Ecto neural progenitor cell (in vitro differentiated cells): ENCODE measurements at places on chromosomes 4 and X.

DNA sequence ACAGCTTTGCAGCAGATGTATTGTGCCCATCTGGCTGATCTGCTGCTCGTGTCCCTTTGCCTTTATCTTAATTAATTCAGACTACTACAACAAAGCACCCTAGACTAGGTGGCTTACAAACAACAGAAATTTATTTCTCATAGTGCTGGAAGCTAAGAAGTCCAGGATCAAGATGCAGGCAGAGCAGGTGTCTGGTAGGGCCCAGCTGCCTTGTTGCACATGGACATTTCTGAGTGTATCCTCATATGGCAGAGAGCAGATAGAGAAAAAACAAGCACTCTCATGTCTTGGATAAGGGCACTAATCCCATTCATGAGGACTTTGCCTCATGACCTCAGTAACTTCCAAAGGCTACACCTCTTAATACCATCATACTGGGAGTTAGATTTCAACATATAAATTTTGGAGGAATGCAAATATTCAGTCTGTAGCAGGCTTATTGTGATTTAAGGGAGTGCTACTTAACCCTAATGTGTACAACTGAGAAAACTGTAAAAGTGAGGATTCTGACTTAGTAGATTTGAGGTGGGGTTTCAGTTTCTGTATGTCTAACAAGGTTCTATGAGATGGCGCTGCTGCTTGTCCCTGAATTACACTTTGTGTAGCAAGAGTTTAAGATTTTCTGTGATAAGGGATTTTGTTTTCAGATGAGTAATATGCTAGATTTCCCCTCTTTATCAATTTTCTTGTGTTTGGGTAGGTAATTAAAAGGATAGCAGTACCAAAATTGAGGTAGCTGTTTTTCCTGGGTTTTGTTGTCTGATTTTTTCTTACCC is 473.2 kb upstream of the TECRL start:
- no peak for DNase-seq

DNA sequence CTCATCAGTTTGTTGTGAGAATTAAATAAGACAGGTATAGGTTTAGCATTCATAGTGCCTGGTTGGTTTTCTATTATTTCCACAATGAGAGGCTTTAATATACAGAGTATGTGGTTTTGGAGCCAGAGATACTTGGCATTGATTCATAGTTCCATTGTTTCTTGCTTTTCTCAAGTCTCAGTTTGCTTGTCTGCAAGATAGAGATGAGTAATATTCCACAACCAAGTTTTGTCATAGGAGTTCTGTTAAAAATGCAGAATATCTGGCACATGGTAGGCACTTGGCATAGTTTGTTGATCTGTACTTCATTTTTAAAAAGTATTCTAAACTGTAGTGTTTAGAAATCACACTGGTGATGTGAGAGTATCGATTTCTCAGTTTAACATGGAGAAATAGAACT is 37.5 kb upstream of the EDA2R start:
- DNase-seq, result no peak

- DNase-seq, result peak; percentile 48
These were observed 768 bp upstream of the CDKL5 start for GRCh38 chrX:18424482-18425198.

DNA sequence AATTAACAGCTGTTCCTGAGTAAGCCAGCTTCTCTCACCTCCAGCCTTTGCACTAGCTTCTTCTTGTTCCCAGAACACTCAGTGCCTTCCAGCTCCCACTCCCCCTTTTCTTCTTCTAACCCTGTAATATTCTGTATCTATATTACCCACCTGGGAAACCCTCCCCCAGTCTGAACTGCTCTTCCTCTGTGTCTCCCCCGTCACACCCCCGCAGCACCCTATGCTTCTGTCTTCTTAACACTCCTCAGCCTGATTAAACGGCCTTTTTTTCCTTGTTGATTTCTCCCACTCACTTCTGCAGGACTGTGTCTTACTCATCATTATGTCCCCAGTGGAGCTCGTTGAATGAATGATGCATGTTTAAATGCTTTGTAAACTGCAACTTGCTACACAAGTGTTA is 9.0 kb upstream of the LONRF3 start:
- DNase-seq, result no peak

GRCh38 chrX:134613396-134613795 is 44.9 kb downstream of the PLAC1 start:
- DNase-seq, result no peak

DNA sequence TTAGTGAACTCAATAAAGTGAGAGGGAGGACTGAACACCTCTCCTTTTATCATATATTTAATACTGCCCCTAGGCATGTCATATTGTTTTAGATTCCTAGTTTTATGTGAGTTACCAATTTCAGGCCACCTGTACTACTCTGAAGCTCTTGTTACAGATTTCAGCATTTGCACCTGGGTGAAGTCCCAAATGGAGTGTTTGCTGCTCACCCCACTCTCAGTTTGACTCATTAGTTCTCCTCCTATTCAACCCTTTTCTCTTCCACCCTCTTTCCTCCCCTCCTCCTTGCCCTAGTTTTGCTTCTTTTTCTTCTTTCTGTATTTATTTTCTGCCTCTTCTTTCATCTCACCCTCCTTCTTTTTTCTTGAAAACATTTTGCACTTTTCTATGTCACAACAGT is 1852.2 kb upstream of the IGFBP7 start:
- DNase-seq, result no peak

GRCh38 chr4:128775477-128775876 is 34.0 kb upstream of the JADE1 start:
- no peak for DNase-seq

DNA sequence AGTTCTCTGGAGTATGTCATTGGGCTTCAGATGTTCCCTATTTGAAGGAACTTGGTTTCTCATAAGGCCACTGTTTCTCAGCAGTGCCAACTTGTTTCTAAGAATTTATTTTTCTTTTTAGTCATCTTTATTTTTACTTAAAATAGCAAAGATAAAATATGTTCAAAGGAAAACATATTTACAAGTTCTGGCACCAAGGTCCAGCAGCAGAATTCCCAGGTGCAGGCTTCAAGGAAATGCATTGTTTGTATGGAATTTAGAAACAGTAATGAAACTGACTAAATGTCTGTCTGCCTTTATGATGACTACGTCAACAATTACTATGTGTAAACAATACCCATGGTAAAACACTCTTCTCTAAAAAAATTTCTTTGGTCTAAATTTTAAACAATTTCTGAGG is 109.6 kb downstream of the IL15 start:
- DNase-seq, result no peak

DNA sequence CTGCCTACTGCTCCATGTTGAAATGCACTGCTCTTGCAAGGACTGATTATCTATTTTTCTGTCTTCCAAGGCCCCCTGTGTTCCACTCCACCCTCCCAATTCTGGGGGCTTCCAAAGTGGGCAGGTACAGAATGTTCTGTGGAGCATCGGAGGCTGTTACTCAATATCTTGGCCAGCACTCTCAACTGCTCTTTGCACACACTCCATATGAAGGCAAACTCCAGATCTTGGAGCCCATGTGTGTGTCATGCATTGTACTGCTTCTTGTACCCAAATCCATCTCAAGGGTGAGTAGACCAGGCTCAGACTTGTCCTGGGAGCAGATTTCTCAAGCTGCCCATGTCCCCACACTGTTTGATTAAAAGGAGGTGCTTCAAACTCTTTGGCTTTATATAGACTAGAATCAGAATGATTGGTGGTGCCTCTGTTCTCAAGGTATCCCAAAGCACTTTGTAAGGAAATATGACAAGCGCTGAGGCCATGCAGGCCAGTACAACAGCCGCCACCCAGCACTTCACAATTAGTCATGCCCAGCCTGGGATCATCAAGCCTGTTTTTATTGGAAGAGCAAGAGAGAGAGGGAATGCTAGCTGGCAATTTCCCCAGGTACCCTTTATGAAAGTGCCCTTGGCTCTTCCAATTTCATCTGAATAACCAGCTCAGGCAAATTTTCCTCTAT is 44.3 kb downstream of the AR start:
- DNase-seq, result no peak

- DNase-seq, result no peak
These were observed 107.9 kb upstream of the TEX13D start for GRCh38 chrX:124224528-124224927.
